ENCODE measurements at places on chromosomes 16 and 17. TPM values are rescaled to one million over a fixed set of nuclear protein-coding genes. Genes with fewer than 3 reads are reported as not detected.

The ZNF469 gene
- 7.4 TPM for total RNA-seq

The KRT28 gene
- not detected for total RNA-seq

The PRSS22 gene
- not detected for total RNA-seq

The CACNG1 gene
- total RNA-seq = not detected

The PPP1R27 gene
- not detected for total RNA-seq

The ZG16B gene
- 0.09 TPM for total RNA-seq

The BAIAP3 gene
- 0.18 TPM for total RNA-seq

The SLC7A5 gene
- 5.9 TPM for total RNA-seq

The CENPV gene
- 27.0 TPM for total RNA-seq

The DYNLRB2 gene
- not detected for total RNA-seq

The PLA2G10 gene
- not detected for total RNA-seq

The ITGAD gene
- not detected for total RNA-seq

The CES1 gene
- total RNA-seq = not detected

The CAPNS2 gene
- total RNA-seq = 1.5 TPM

The SYCE1L gene
- 2.7 TPM for total RNA-seq

The TP53TG3 gene
- total RNA-seq = not detected

The ACSM5 gene
- not detected for total RNA-seq

The HS3ST6 gene
- total RNA-seq = not detected

The ABCC6 gene
- total RNA-seq = 0.09 TPM

The SLC5A10 gene
- total RNA-seq = not detected

The KIF19 gene
- 0.99 TPM for total RNA-seq

The MYH3 gene
- total RNA-seq = 0.45 TPM

The PMFBP1 gene
- 0.63 TPM for total RNA-seq

The DNASE1L2 gene
- total RNA-seq = 0.94 TPM

The CCDC57 gene
- 16.7 TPM for total RNA-seq

The CDH8 gene
- not detected for total RNA-seq

The ZFHX3 gene
- 7.0 TPM for total RNA-seq

The PAGR1 gene
- total RNA-seq = 17.2 TPM

The SENP3 gene
- 86.7 TPM for total RNA-seq

The ZNF764 gene
- 3.1 TPM for total RNA-seq

The SCGB1C2 gene
- total RNA-seq = not detected

The FKBP10 gene
- 201 TPM for total RNA-seq

The CDH1 gene
- total RNA-seq = not detected

The PRDM7 gene
- not detected for total RNA-seq

The BCAR1 gene
- total RNA-seq = 100 TPM

The CCDC200 gene
- not detected for total RNA-seq

The TRPV3 gene
- total RNA-seq = not detected

The NEK8 gene
- 2.4 TPM for total RNA-seq

The HOXB6 gene
- 2.8 TPM for total RNA-seq

All from endothelial cell of coronary artery (primary cell).